C1 segment of cervical spinal cord (tissue), 14 donors: ENCODE measurements at places on chromosomes 1 and 21.

GRCh38 chr1:67314696-67315095 is 7.0 kb downstream of the IL12RB2 start:
- no peak for DNase-seq

DNA sequence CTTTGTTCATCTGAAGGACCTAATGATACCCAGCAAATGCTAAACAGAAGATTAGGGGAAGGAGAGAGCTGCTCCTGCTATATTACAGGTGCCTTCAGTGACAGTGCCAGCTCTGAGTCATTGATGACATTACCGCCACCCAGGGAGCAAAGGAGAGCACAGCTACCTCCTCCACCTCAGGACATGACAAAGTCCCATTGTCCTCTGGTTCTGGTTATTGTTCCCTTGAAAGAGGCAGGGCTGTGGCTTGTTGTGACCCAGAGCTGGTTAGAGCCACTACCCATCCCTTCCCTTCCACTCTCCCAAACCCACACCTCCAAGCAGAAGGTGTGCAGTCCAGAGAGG is 363.5 kb upstream of the DUSP10 start:
- DNase-seq, result no peak

GRCh38 chr1:117567976-117568375 is 37.9 kb upstream of the TENT5C start:
- no peak for DNase-seq

DNA sequence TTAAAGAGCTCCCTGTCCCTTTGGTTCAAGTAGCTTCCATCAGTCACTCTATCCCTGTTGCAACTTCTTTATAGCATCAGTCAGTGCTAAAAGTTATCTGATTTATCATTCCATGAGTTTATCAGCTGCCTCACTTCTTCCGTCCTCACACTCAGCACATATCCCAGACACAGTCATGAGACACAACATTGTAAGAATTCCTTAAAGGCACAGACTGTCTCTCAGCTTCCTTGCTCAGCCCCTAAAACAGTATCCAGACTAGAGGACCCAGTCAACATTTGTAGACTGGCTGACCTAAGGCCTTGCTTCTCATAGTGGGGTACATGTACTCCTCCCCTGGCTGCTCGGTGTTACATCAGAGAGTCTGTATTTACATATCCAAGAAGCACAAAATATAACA is 164.9 kb upstream of the ADGRL2 start:
- DNase-seq, result no peak

GRCh38 chr21:21624674-21625073 is 626.5 kb downstream of the NCAM2 start:
- DNase-seq, result no peak

DNA sequence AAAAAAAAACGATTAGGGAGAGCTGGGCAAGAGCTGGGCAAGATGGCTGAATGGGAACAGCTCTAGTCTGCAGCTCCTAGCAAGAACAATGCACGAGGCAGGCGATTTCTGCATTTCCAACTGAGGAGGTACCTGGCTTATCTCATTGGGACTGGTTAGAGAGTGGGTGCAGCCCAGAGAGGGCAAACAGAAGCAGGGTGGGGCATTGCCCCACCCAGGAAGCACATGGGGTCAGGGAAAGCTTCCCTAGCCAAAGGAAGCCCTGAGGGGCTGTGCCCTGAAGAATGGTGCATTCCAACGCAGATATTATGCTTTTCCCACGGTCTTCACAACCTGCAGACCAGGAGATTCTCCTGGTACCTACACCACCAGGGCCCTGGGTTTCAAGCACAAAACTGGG is 251.6 kb downstream of the GPATCH2 start:
- DNase-seq, result no peak

GRCh38 chr21:9758141-9758540 is 763.2 kb upstream of the TPTE start:
- no peak for DNase-seq
